ENCODE measurements at places on chromosomes 16 and 17.
A peak's percentile ranks its signal among the peaks of the same experiment; 100 is the strongest.

DNA sequence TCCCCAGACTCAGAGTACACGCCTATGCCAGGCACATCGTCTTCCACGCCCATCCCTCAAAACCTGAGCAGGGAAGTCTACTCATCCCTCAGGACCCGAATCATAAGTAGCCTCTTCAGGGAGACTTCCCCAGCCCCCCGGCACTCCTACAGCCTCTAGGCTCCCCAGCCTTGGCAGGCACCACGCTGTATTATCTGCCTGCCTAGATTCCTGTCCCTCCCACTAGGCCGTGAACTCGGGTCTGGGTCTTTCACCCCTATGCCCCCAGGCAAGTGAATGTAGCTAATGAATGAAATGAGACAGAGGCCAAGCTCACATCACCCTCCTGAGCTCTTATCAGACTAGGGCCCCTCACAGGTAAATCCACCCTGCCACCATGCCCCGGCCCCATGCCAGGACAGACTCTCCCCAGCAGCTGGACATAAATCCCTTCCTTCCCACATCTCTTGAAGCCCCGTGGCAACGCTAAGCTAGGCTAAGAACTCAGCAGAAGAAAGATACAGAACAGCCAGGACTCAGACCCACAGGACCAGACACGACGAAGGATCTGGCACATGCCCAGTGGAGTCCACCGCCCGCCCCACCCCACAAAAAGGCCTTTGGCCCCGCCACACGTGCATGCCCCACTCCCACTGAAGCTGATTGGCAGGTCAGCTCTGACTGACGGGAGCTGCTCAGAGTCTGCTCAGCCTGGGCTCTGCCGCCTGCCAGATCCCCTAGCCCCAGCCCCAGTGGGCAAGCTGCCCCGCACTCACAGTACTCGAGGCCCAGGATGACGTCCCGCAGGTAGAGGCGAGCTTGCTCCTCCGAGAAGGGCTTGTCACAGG lies 13.0 kb downstream of the CAMKK1 start:
- DNase-seq: peak; percentile 46

DNA sequence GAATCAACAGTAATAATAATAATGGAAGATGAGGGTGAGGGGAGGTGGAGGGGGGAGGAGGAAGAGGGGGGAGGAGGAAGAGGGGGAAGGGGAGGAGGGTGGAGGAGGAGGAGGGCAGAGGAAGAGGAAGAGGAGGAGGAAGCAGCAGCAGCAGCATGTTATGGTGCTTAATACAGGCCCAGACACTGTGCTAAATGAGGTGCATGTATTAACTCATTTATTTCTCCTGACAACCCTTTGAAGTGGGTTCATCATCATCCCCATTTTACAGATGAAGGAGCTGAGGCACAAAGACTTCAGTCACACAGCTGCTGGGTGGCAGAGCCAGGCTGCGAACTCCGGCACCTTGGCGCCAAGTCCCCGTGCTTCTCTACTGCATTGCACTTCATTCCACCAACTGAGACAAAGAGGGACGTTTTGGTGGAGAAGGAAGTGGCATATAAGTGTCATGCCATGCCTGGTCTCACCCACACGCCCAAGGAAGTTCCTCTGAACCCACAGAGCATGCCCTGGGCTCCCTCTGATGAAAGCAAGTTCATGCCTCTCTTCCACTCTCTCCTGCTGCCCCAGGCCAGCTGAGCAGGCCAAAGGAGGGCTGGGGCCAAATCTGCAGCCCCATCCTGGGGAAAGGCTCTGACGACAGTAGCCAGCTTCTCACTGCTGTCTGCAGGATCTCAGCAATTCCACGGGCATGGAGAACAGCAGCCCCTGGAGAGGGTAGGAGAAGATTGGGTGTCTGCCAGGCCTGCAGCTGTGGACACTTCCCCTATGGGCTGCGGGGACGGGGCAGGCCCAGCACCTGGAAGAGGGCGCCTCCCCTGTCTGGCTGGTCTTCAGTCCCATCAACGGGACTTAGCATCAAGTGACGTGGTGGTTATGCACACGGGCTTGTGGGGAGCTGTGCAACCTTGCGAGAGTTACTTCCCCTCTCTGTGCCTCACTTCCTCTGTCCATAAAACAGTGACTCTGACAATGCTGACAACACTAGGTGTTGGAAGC lies 21.8 kb downstream of the XYLT1 start:
- DNase-seq: no peak

DNA sequence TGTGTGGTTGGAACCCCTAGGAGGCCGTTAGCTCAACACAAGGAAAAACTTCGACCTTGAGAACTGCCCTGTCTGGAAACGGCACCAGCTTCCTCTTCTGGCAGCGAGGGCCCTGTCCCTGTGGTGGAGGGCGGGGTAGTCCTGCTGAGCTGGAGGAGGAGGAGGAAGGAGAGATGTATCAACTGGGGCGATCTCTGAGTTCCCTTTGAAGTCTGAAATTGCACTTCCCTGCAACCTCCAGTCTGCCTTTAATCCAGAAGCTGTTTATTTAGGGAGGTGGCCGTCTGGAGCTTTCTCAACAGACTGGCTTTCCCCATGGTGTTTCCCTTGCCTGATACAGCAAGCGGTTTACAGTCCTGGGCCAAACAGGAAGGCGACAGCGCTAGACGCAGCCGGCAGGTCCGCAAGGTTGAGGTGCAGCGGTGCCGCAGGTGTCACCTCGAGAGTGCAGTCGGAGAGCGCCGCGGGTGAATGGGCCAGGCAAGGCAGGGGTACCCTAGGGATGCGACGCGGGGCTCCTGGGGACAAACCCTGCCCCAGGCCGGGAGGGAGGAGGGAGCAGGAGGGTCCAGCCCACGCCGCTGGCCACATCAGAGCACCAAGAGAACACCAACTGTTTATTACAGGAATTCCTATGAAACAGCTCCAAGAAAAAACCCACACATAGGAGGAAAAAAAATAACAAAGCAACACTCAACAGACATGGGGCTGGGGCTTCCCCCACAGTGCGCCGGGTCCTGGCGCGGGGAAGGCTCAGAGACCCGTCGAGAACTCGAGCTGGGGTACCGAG lies 11.4 kb upstream of the MRPS23 start:
- DNase-seq: no peak

- DNase-seq: no peak
Measured at GRCh38 chr17:19299214-19299747, 62.1 kb downstream of the EPN2 start.

GRCh38 chr17:35766903-35767510 lies 6.3 kb downstream of the C17orf50 start:
- DNase-seq: no peak

GRCh38 chr16:71846431-71846830 lies 655 bp downstream of the ATXN1L start:
- peak; percentile 39 for DNase-seq

DNA sequence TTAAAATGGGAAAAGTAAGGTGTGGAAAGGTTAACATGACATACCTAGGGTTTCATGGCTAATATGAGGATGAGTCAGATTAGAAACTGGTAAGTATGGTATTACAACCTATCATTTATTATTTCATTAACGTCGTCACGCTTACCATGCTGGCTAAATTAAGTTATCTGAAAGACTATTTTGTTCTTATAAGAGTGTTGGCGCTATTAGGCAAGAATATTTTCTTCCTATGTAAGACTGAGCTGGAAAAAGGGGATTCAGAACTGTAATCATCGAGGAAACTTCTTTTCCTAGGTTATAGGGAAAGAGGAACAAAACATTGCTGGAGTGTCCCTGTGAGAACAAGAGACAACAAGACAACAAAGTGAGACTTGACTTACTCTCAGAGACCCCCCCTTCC lies 440.8 kb downstream of the KCNJ2 start:
- no peak for DNase-seq

- no peak for DNase-seq
Measured at GRCh38 chr17:30415491-30415890, 36.8 kb downstream of the CPD start.

DNA sequence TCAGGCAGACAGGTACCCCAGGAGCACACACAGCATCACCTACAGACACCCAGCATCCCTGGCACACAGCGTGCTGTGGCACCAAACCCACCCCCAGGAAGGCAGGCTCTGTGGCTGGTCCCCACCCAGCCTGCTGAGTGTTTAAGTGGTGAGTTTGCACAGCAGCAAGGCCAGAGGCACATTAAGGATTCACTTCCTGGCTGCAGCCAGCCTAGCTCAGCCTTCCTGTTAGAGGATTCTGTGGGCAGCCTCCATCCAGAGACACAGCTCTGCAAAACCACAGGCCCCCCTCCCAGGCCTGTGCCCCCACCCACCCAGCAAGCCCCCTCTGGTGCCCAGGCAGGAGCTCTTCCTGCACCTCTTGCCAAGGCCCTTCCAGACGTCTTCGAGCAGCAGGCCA lies 36.1 kb upstream of the PHB1 start:
- no peak for DNase-seq

GRCh38 chr17:32659419-32659842 lies 172.6 kb downstream of the CDK5R1 start:
- peak; percentile 73 for DNase-seq

- no peak for DNase-seq
Measured at GRCh38 chr17:27862004-27862403, 31.2 kb downstream of the LYRM9 start.

GRCh38 chr17:36932694-36933511 lies 4.4 kb upstream of the LHX1 start:
- DNase-seq: no peak

DNA sequence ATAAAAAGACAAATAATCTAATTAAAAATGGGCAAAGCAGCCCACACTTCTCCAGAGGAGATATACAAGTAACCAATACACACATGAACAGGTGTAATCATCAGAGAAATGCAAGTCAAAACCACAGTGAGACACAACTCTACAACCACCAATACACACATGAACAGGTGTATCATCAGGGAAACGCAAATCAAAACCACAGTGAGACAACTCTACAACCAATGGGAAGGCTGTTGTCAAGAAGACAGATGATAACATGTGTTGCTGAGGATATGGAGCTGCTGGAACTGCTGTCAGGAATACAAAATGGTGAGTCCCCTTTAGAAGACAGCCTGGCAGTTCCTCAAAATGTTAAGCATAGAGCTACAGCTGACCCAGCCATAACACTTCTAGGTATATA lies 22.5 kb upstream of the ENGASE start:
- DNase-seq: no peak

- no peak for DNase-seq
Measured at GRCh38 chr17:78658281-78658785, 81.1 kb upstream of the DNAH17 start.

GRCh38 chr16:12771341-12771798 lies 32.3 kb downstream of the CPPED1 start:
- DNase-seq: no peak

DNA sequence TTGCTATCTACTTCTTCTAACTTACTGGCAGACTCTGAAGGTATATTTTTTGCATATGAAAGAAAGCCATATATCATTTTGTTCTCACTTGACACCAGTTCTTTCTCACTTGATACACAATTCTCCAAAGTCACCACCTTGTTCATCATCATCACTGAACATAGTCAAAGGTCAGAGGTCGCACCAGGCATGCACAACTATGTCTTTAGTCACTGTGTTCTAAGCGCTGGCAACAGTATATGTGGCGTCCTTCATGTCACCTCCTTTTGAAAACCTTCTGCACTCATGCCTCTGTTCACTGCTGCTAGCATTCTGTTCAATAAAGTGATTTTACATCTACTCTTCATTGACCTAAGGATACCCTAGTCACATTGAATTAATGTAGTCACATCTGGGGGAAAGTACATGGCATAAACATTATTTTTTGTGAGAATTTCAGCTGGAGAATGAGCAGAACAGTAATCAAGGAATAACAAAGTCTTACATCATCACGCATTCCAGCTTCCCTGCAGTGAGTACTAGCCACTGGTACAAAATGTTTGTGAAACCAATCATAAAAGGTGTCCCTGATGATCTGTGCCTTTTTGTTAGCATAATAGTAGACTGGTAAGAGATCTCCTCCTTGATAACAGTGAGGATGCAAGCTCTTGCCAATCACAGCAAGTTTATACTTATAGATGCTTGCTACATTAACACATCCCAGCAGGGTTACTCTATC lies 20.5 kb upstream of the TBX4 start:
- no peak for DNase-seq

DNA sequence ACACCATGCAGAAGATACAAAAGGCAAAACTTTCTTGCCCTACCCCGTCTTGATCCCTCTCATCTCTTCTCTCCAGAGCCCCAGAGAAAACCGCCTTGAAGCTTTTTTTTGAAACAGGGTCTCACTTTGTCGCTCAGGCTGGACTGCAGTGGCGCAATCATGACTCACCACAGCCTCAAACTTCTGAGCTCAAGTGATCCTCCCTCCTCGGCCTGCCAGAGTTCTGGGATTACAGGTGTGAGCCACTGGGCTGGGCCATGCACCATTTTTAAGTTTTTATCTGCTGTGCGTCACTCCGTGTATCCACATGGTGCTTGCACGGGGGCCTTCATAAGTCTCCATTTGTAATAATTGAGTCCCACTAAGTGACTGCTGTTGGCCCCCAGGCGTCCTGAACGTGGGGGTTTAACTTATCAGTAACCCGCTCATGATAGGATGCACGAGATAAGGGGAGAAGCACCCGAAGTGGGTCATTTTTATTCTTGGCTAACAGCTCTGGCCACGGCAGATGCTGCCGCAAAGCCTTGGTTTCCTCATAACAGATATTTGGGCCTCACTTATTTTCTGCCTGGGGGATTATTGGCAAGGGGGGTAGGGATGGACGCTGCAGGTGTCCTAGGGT lies 8.6 kb downstream of the DNAH17 start:
- DNase-seq: no peak

- no peak for DNase-seq
Measured at GRCh38 chr17:42706732-42707131, 24.4 kb downstream of the CNTNAP1 start.

GRCh38 chr17:74362069-74362405 lies 369 bp upstream of the BTBD17 start:
- DNase-seq: no peak

- no peak for DNase-seq
Measured at GRCh38 chr16:23931199-23931598, 95.4 kb downstream of the PRKCB start.

DNA sequence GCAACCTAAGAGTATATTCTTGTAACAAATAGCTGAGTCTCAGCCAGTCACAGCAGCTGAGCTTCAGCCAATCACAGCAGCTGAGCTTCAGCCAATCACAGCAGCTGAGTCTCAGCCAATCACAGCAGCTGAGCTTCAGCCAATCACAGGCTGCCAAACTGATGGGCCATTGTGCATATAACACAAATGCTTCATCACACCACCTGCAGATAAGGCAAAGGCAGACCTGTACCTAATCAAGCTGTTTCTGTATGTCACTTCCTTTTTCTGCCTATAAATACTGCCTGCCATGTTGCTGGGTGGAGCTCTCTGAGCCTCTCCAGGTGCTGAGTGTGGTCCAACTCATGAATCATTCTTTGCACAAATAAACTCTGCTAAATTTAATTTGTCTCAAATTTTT lies 19.9 kb downstream of the MYH13 start:
- no peak for DNase-seq

GRCh38 chr16:4034963-4035362 lies 81.3 kb downstream of the ADCY9 start:
- DNase-seq: no peak

GRCh38 chr16:74724820-74725549 lies 24.3 kb upstream of the MLKL start:
- no peak for DNase-seq
